ENCODE measurements at places on chromosomes 4 and X.

DNA sequence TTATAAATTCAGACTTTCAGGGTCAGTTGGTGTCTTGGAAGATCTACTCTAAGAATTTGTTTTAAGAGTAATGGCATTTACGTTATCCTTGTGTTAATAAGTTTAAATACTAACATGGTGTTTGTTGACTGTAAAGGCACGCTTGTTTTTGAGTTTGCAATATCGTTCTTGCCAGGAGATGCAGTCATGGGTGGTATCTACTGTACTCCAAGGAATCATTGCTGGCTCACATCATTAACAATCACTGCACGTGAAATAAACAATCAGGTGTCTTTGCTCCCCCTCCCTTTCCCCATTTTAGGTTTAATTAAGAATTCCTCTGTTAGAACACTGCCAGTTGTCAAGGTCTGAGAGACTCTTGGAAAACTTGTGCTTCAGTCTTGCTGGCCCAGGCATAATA lies 1.6 kb downstream of the HHIP start:
- no peak for DNase-seq

DNA sequence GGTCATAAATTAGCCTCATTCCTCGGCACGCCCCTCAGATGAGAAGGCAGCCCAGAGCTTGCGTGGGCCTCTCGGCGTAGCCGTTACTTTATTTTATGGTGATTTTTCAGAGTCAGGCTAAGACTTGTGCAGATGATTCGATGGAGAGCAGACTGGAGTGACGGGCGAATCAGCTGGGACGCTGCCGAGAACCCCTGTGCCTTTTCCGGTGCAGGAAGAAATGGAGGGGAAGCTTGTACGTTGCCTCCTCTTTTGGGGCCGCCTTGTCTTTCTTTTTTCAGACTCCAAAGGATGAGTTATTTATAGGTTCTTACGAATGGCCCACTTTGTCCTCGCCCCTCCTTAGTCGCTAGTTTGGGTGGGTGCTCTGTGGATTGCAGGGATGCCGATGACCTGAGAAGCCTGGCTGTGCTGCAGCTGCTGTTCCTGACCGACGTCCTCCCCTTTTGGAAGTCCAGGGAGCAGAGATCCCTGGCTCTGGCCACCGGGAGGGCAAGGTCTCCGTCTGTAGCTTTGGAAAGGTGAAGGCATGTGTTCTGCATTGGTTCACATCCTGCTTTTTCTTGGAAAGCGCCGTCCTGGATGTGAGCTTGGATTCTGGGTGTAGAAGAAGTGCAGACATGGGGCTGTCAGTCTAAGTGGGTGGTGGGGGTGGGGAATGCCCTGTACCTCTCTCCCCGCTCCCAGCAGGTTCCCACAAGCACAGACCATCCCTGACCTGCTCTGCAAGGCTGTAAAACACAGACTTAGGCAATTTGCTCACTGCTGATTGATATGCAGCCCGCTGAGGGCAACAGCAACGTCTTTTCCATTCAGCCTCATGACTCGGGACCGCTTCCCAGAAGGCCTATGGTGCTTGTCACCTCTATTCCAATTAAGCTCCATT lies 9.3 kb downstream of the SORCS2 start:
- DNase-seq = no peak

- DNase-seq = no peak
These were observed 52.9 kb downstream of the EPHA5 start for GRCh38 chr4:65617416-65617815.

DNA sequence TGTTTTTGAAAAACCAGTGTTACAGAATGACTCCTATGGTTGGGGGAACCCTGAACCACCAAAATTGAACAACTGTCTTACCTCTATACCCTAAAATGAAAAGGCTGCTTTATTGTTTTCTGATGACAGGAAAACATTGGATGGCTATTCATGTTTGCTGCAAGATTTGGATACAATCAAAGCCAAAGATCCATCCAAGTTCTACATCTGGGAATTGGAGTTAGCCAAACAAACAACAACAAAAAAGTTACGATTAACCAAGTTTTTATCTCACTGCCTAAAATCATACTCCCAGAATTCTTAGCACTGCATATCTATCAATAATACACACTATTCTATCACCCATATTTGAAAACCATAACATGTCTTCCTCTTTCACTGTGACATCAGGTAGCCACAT lies 349.7 kb upstream of the SLC7A11 start:
- DNase-seq = no peak

DNA sequence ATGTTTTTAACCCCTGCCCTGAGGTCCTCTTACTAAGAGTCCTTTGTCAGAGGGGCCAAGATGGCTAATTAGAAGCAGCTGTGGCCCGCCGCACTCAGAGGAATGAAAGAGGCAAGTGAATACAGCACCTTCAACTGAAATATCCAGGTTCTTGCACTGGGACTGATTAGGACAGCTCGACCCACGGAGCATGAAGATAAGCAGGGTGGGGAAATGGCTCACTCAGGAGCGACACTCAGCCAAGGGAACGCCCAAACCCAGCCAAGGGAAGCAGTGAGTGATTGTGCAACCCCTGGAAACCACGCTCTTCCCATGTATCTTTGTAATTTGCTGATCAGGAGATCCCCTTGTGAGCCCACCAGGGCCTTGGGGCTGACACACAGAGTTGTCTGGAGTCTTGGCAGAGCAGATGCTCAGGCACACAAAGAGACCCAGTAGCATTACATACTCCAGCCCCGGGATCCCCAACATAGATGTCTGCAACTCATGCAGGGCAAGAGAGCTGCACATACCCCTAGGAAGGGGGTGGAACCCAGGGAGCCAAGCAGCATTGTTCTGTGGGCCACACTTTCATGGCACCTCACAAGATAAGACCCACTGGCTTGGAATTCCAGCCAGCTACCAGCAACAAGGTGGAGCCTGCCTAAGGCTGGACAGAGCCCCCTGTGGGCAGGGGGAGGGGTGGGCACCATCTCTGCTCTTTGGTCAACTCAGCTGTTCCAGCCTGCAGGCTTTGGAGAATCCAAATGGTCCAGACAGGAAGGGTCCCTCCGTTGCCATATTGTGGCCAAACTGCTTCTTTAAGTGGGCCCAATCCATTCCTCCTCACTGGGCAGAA lies 23.3 kb downstream of the F8A3 start:
- no peak for DNase-seq

DNA sequence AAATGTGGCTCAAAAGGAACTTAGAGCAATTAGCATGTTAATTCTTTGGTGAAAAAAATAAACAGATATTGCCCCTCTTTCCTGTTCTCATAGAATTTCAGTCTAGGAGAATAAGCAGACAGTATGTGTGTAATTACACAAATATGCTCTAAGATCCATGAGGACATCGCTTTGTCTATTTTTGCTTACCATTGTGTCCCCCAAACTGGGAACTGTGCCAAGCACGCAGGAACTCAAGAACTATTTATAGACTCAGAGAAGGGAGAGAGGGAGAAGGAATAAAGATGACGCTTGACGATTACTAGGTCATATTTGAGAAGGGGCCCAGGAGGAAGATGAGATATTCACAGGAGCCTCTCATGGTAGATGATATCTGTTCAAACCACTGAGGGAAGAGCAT lies 692.6 kb downstream of the RAB28 start:
- no peak for DNase-seq

- no peak for DNase-seq
These were observed 567.4 kb upstream of the GALNT7 start for GRCh38 chr4:172601195-172601594.

DNA sequence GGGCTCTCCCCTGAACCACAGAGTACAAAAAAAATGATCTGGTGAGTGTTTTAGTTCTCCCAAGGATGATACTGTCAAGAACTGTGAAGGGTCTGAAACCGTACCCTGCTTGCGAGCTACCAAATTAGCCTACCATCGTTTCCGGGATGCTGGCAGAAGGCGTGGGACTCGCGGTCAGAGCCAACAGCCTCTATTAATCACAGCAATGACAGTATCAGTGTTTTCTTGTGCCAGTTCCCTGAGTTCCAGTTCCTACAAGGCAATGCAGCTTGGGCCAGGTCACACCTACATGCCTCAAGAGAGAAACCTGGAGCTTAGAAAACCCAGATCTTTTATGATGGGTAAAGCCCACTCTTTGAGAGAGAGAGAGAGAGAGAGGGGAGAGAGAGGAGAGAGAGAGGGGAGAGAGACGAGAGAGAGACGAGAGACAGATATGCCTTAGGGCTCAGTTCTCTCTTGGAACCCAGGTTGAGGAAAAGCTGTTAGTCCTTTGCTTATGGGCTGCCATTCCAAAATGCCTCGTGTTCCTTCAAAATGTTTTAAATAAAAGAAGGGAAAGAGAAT lies 327.8 kb downstream of the ARHGAP10 start:
- no peak for DNase-seq

DNA sequence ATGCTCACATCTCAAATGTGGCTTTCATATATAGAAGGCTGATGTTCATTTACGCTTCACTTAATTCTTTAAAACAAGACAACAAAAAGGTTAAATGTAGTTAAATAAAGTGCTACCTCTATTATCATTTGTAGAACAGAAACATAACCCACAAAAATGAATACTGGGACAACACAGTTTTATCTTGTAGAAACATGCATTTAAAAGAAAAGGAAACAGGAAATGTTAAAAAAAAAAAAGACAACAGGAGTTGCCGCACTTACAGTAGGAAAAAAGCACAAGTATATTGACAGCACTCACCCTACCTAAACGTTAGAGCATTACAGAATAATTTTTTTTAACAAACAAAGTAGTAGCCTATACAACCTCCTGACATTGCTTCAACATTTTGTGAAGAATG lies 4.8 kb downstream of the THOC2 start:
- DNase-seq = no peak

GRCh38 chrX:106742193-106742592 lies 15.7 kb downstream of the RNF128 start:
- DNase-seq = no peak

- DNase-seq = no peak
These were observed 10.7 kb upstream of the HCCS start for GRCh38 chrX:11100281-11101035.

- no peak for DNase-seq
These were observed 74.0 kb downstream of the SEL1L3 start for GRCh38 chr4:25788703-25789238.

DNA sequence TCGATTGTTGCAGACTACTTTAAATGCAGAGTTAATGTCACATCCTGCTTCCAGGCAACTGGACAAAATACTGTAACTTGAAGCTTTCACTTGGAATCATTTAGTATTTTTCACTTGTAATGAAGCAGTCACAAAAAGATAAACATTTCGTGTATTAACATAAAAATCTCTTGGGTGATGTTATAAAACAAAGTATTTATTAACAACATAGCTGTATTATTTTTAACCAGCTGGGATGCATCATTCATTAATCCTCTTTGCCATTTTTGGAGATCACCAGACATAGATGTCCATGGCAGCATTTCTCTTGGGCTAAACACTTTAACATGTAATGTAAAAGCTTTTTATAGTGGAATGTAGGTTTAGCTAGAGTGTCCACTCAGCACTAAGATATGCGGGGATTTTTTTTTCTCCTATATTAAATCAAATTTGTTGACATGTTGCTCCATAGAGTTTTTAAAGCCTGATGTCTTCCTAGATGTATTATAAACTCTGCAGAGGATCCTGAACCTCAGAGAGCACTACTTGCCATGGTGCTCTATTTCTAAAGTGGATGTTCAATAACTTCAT lies 193.7 kb upstream of the SPANXN4 start:
- DNase-seq = no peak

DNA sequence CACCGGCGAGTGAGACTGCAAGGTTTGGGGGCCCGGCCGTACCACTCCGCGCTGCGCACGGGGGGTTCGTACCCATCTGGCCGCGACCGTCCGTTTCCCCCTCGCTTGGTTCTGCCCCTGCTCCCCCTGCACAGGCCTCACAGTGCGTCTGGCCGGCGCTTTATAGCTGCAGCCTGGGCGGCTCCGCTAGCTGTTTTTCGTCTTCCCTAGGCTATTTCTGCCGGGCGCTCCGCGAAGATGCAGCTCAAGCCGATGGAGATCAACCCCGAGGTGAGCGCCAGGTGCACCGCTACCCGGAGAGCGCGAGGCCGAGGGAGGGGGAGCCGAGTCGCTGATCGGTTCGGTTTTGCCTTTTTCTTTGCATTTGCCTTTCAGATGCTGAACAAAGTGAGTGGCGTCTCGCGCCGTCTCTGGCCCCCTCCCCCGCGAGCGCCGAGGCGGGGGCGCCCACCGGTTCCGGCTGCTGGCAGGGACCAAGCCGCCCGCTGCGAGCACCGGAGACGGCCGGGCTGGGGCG lies at the start of gene UCHL1:
Gene UCHL1 (plus strand): TSS at position 189 of the 517 bp plus-strand sequence. CDS start 49 bp downstream, at position 238.
- no peak for DNase-seq

DNA sequence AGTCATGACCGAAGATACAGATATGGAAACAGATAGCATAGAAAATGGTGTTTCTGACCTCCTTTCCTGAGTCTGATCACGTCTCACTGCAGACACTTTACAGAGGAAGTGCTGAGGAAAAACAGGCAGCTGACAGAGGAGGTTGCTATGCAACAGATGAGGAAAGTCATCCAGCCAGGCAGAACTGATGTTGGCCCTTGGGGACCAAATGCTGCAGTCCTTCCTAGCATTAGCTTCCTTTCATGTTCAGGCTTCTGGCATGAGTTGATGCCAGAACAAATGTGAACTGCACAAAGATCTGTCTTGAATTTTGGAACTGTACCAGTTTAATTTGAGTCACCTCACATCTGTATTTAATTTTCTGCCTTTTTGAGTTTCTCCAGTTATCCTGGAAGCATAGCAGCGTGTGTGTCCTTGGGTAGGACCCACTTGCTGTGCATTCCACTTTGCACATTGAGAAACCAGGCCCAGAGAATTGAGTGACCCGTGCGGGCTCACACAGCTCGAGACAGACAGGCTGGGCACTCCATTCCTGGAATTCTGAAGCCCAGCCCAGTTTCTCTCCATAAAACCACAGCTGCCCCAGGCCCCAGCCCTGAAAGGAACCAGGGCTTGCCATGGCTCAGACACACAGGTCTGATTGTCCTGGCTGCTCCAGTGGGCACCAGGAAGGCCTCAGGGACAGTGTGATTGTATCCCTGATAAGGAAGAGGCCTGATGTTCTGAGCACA lies 1.4 kb upstream of the MAGED1 start:
- DNase-seq = no peak

DNA sequence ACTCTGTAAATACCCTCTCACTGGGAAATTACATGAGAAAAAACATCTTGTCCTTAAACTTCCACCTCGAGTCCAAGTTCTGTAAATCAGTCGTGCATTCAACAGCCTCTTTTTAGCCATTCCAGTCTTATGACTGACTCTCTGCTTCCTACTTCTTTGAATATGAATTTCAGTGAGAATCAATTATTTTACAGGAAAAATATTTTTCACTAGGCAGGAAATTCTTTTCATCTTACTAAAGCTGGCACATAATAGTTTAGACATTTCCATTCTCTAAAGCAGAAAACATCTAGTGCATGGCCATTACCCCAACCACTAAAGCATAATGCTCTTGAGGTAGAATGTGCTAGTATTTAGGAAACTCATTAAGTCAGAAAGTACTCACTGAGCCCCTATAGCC lies 565.7 kb upstream of the FAT1 start:
- no peak for DNase-seq

- no peak for DNase-seq
These were observed 240.9 kb downstream of the BANK1 start for GRCh38 chr4:102031406-102031805.

- no peak for DNase-seq
These were observed 54.1 kb upstream of the DHRSX start for GRCh38 chrX:2554891-2555290.
